ENCODE measurements at places on chromosomes 3 and 15. TPM values are rescaled to one million over a fixed set of nuclear protein-coding genes. Genes with fewer than 3 reads are reported as not detected.

GRCh38 chr3:71070497-71071463, 512.7 kb downstream of the FOXP1 start:
- peaks cover 96% of the 10 kb centered on the region for H3K4me1 ChIP-seq
- DNase-seq, result no peak

DNA sequence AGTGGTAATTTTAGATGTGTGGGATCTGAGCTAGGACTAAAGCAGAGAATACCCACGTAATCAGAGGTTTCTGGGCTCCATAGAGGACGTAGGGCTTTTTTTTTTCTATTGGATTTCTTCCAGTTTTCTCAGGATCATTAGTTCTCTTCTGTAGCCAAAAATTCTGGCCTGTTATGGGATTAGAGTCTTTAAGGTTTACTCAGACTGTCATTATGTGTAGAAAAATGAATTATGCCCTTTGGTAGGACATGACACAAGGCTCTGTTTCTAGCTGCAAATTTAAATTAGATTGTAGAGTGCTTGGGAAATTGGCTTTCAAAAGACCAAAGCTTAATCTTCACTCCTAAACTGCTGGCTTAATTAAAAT, 1.9 kb downstream of the SETD5 start:
- DNase-seq, result peak; percentile 35
- no peaks in the 10 kb centered on the region for H3K27me3 ChIP-seq
- peaks cover 62% of the 10 kb centered on the region for H3K4me1 ChIP-seq
- peaks cover 6% of the 10 kb centered on the region for H3K36me3 ChIP-seq
- peak overlapping the region; percentile 84 for H3K4me3 ChIP-seq

ACY1 gene
- total RNA-seq, result 24.8 TPM

SLC7A14 gene
- total RNA-seq, result 2.4 TPM

- H3K36me3 ChIP-seq, result no peaks in the 10 kb centered on the region
- H3K27me3 ChIP-seq, result no peaks in the 10 kb centered on the region
- H3K4me1 ChIP-seq, result peaks cover 16% of the 10 kb centered on the region
- H3K27ac ChIP-seq, result no peak overlapping the region
These were observed 10.8 kb downstream of the PLD1 start for GRCh38 chr3:171799501-171799900.

DNA sequence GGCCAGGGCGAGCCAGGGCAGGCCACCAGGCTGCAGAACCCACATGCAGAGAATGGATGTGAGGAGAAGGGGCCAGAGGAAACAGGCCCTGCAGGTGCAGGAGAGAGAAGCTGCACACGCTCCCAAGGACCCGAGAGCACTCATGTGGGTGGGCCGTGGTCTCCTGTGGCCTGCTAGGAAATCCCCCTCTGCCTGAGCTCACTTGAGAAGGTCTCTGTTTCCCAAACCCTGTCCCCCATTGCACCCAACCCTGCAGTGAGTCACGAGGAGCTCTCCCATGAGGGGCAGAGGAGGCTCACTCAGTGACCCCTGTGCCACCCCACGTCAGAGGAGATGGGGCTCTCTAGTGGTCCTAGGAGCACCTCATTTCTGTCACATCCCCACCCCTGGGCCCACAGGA, 111.1 kb downstream of the KLF13 start:
- H3K36me3 ChIP-seq, result no peaks in the 10 kb centered on the region
- no peak overlapping the region for H3K27ac ChIP-seq
- H3K4me3 ChIP-seq, result no peak overlapping the region
- no peak for DNase-seq
- H3K27me3 ChIP-seq, result no peaks in the 10 kb centered on the region

DNA sequence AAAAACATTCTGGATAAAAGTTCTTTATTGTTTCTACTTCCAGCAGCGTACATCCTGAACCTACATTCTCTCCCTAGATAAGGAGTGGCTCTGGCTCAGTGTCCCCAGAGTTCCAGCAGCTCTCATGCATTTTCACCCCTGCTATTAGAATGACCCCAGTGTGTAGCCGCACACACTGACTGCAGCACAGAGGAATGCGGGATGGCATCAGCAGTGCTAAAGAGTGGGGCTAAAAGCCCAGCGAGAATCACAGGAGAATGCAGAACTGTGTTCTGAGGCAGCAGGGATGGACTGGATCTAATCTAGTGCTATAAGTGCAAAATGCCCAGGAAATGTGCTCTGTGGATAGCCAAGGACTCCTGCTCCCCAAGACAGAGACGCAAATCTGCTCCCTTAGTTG, 66.4 kb upstream of the TJP1 start:
- no peak overlapping the region for H3K27ac ChIP-seq
- no peak for DNase-seq
- H3K4me1 ChIP-seq, result no peaks in the 10 kb centered on the region
- H3K27me3 ChIP-seq, result no peaks in the 10 kb centered on the region

DNA sequence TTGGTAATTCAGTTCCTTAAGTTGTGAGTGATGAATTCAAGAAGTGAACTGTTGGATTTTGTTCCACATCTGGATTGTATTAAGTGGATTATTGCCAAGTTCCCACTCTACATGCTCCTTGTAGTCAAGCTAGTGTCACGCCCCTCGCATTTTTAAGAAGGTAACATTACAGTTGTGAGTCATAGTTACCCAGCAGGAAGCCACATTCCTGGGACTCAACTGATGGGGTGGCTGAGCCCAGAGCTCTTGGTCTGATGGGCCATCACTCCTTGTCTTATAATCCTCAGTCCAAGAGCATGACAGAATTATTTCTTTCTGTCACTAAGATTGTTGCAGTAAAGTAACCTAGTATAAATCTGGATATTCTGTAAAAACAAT, 102.7 kb downstream of the PTPRG start:
- H3K4me1 ChIP-seq, result no peaks in the 10 kb centered on the region
- H3K4me3 ChIP-seq, result no peak overlapping the region
- no peaks in the 10 kb centered on the region for H3K27me3 ChIP-seq
- peak; percentile 58 for DNase-seq

KCNH8 gene
- total RNA-seq, result 5.3 TPM

DNA sequence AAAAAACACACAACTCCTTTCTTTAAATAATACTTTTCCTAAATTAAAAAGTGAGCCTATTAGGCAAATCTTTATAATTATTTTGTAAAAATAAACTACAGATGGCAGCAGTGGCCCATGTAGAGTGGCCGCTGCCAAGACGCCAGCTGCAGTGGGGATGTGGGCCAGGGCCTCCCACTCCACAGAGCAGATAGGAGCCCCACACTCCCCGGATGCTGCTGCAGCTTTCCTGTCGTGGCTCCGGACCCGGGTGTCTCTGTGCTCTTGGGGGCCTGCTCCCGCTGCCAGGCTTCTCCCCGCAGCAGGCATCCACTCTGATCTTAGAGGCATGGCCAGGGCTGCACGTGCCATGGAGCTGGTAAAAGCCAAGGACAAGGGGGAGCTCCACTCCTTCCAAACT, 67.5 kb downstream of the PROS1 start:
- no peak overlapping the region for H3K4me3 ChIP-seq
- no peak overlapping the region for H3K27ac ChIP-seq
- H3K36me3 ChIP-seq, result no peaks in the 10 kb centered on the region
- no peaks in the 10 kb centered on the region for H3K27me3 ChIP-seq
- no peak for DNase-seq
- H3K4me1 ChIP-seq, result no peaks in the 10 kb centered on the region

GRCh38 chr3:49883998-49884397, 14.3 kb upstream of the CAMKV start:
- H3K27me3 ChIP-seq, result no peaks in the 10 kb centered on the region
- peaks cover 24% of the 10 kb centered on the region for H3K4me1 ChIP-seq
- H3K36me3 ChIP-seq, result peaks cover 3% of the 10 kb centered on the region
- H3K4me3 ChIP-seq, result no peak overlapping the region

CHP1 gene
- 65.5 TPM for total RNA-seq

DNA sequence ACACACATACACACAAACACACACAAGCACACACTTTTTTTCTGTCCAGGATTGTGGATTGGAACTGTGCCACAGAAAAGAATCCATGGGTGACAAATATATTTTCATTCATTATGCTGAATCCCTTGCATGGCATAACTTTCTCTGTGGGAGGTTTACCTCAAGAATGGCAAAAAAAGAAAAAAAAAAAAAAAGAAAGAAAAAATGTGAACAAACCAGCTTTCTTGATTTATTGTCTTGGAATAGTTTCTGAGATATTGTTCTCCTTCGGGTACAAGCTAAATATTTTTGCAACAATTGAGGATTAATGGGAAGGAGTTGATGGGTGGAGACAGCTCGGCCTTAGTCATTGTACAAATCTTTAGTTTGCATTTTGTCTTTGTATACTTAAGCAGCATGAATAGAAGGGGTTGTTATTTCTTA, 153.1 kb downstream of the GMNC start:
- no peaks in the 10 kb centered on the region for H3K36me3 ChIP-seq
- no peak overlapping the region for H3K27ac ChIP-seq
- peak; percentile 17 for DNase-seq

GRCh38 chr3:192303235-192303634, 424.1 kb downstream of the FGF12 start:
- H3K4me3 ChIP-seq, result no peak overlapping the region
- H3K36me3 ChIP-seq, result no peaks in the 10 kb centered on the region
